ENCODE measurements at places on chromosomes 7 and 10.

DNA sequence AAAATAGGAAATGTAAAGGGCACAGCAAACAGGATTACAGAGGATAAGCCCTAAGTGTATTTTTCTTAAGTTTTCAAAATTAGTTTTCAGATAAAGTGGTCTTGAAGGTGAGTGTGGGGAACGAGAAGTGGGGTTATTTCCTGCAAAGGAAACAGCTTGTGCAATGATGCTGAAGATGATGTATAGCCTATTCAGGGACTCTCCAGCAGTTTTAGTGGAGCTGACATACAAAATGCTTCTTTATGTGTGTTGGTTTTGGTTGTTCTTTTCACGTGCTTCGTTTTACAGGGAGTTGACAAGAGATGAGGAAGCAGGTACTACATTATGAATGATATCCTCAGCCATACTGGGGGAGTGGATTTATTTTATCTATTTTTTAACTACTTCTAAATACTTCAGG lies 20.5 kb downstream of the CASD1 start:
- DNase-seq, result no peak

DNA sequence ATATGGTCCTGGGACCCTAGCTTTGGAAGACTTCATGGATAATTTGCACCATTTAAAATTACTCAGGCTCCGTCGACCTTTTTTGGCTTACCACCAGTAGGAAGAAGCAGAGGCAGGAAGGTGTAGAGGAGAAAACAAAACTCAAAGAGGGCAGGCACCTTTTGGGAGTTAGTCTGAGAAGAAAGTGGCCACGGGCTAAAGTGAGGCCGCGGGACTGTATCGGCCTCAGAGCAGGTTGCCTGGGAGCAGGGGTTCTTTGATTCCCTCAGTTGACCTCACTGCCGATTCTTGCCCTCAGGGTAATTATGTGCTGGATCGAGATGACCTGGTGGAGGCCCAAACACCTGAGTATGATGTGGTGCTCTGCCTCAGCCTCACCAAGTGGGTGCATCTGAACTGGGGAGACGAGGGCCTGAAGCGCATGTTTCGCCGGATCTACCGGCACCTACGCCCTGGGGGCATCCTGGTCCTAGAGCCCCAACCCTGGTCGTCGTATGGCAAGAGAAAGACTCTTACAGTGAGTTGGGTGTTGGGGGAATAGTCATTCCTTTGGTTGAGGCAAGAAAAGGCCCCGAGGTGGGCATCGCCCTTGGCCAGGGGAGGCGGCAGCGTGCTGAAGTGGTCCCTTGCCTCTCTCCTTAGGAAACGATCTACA lies 3.1 kb downstream of the MEPCE start:
- DNase-seq, result no peak

DNA sequence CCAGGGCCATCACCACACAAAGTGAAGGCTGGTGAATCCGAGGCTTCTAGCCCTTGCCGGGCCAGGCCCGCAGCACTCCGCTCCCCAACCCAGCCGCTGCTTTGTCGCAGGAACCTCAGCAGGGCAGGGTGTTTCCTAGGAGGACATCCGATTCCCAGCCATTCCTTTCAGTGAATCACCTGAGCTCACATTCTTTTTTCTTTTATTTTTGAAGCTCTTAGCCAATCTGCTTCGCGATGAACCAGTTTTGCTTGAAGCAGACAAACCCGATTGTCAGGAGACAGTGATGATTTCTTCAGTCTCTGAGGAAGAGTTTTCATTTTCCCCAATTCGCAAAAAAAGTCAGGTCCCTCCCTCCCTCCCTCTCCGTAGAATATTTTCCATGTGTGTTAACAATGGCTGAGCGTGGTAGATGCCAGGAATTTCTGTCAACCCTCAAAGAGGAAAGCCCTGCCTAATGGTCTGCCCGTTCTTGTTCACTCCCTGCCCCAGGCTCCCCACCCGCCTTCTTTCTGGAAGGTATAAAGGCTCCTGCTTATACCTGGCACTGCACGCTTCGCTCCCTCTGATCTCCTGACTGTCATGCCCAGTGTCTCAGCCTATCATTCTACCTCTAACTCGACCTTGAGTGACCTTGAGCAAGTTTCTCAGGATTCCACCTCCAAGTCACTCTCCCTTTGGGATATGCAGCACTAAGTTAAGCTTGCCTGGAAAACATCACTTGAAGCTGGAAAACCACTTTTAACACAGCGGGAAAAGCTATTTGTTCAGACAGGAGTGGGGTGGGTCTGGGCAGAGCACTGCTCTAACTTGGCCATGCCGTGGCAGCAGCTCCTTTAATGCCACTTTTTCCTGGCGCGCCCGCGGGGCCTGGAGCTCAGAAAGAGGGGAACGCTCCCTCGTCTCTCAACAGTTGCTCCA lies 35.1 kb downstream of the EGFR start:
- no peak for DNase-seq

- DNase-seq, result no peak
These were observed 21.6 kb downstream of the RBM28 start for GRCh38 chr7:128322040-128322643.

DNA sequence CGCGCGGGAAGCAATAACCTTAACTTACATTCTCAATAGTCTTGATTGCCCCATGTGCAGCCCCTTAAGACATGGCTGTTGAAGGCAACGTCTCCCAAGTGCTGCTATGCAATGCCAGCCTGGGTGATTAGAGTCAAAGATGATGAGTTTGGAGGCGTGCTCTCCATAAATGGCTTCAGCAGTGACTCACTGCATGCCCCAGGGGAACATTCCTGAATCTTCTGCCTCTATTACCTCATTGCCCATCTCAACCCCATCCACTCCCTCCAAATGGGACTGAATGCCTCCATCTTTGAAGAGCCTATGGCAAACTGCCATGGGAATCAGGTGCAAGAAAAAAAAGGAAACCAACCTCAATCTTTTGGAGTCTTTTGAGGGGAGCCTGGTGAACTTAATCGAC lies 282.8 kb downstream of the SNX10 start:
- no peak for DNase-seq

- DNase-seq, result no peak
These were observed 8.6 kb downstream of the PRKG1 start for GRCh38 chr10:51082857-51083256.

DNA sequence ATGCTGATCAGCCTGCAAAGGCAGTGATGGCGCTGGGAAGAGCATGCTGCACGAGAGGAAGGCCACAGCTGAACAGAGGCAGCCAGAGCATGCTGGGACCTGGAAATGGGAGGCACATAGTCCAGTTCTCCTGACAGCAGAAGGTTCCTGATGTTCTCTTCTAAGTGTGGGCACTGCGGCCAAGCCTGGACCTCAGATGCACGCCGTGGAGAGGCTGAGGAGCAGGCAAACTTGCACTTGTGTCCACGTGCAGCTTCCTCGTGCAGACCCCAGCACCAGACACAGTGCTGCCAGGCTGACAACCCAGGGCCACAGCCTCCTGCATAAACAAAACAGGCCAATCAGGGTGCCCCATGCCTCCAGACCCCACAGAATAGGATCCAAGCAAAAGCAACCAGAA lies 93.5 kb upstream of the LANCL2 start:
- DNase-seq, result no peak

DNA sequence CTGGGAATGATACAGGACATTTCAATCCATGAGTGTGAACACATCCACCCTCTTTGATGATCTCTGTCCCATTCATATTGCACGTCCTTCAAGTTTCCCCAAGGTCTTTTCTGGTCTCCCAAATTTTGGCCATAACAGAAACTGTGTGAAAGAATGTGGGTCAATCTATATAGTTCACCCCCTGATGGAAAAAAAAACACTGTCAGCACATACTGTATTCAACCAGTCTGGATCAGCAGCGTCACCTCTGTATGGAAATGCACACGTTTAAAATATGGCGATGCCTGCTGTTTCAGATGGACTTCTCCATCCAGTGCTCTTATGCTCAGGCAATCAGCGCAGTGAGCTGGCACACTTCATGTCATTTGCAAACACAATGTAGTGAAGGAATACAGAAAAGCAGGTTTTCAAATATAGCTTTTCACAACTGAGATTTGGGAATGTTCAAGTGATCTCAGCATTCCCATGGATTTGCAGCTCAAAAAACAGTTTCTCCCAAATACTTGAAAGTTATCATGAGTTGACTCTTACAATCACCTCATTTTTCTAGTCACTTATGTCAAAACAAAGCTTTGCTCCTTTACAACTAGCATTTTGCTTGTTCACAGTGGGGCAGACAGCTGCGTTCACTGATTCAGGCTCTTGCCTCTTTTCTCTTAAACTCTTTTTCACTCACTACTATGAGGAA lies 61.1 kb downstream of the FAM13C start:
- no peak for DNase-seq

DNA sequence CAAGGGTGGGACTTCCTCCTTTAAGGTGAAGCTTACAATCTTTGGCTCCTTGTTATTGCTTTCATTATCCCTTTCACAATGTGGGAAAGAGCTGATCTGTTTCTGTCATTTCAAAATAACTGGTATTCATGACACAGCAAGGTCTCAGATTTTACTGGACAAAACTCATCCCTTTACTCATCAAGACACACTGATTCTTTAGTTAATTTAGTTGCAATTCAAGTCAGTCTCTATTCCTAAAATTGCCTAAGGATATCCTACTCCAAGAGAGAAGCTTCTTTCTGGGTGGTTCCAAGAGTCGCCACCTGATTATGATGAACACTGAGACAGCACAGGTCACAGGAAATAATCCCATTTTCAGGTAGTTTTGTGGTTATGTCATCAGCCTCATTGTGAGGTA lies 5.8 kb upstream of the PNLIPRP3 start:
- DNase-seq, result no peak

DNA sequence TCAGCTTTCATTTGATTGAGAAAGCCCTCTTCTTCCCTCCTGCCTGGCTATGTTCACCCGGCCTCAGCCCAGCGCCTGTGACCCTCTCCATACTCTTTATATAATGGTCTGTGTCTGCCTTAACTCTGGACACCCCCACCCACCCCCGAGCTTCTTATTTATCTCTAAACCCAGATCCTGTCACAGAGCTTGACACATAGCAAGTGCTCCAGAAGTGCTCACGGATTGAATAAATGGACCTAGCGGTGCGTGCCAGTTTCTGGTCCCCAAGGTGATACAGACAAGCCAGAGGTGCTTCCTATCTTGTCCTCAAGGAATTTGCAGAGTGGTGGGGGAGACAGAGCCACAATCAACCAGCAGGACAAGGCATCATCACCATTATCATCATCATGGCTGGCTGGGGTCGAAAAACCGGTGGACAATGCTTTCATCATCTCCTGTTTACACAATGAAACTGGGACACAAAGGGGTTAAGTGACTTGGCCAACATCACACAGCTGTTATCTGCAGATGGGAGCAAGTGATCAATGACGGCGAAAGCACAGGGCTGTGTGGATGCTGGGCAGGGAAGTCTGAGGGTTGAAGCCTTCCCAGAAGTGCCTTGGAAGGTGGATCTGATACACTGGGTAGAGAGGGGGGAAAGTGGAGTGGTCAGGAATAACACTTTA lies 2.2 kb upstream of the LOXL4 start:
- DNase-seq, result no peak

- DNase-seq, result no peak
These were observed 32.0 kb downstream of the MALSU1 start for GRCh38 chr7:23331132-23331531.

DNA sequence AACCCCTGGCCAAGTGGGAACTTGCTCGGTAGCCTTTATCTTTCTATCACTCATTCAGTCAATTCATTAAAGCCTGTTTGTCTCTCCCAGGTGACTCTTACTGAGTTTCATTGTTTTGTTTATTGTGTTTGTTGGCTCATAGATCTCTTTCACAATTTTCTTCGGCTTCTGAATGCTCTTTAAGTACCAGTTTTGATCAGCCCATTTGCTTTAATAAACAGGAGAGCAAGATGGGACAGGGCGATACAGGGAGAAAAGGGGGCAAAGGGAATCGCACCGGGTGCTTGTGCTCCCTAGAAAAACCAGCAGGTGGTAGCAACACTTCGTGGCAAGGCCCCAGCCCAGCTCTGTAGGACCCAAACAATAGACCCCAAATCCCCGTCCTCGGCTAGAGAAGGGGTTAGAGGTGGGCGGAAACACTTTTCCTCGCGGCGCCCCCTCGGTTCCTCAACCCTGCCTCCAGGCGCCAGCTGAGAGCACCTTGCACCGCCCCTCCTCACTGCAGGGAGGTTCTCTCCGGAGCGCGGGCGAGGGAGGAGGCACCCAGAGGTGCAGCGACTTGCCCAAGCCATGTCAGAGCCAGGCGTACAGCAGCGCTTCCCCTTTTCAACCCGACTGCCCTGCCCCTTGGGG lies 1.0 kb upstream of the EPHB6 start:
- DNase-seq, result no peak

GRCh38 chr7:68914006-68914405 lies 684.3 kb upstream of the AUTS2 start:
- DNase-seq, result no peak

GRCh38 chr10:93280121-93280698 lies 201.9 kb downstream of the MYOF start:
- DNase-seq, result no peak

GRCh38 chr10:70306181-70306705 lies 22.4 kb upstream of the NPFFR1 start:
- no peak for DNase-seq

GRCh38 chr7:417973-418601 lies 101.6 kb downstream of the PDGFA start:
- DNase-seq, result no peak

- DNase-seq, result no peak
These were observed 665.6 kb downstream of the MAGI2 start for GRCh38 chr7:78787854-78788253.

DNA sequence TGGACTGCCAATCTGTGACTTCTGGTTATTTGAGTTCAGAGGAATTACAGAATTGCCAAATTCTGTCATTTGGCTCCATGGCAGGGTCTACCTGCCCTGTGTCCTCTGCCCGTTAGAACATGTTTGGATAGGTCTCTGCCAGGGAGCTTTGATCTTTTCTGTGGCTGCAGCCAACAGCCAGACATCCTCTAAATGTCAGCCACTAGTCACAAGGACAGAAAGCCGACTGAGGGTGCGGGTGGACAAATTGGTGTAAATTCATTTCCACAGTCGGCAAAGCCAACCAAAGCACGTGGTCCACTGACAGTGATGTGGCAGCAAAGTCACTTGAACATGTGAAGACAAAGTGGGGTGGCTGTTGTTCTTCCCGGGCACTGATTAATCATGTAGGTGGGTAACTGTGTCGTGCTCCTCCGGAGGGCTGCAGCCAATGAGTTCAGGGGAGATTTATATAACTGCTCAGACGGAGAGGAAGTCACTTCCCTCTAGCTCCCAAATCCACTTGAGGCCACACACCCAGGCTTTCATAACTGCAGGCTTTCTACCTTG lies 26.7 kb upstream of the CAMK1D start:
- no peak for DNase-seq

GRCh38 chr7:70694434-70694970 lies 437.4 kb upstream of the GALNT17 start:
- no peak for DNase-seq

GRCh38 chr10:63608511-63608910 lies 87.3 kb downstream of the REEP3 start:
- DNase-seq, result no peak

GRCh38 chr7:131556053-131556908 lies at the start of gene PODXL:
PODXL (minus strand) TSS chr7:131556628; CDS start chr7:131556359, 269 bp downstream.
- no peak for DNase-seq

DNA sequence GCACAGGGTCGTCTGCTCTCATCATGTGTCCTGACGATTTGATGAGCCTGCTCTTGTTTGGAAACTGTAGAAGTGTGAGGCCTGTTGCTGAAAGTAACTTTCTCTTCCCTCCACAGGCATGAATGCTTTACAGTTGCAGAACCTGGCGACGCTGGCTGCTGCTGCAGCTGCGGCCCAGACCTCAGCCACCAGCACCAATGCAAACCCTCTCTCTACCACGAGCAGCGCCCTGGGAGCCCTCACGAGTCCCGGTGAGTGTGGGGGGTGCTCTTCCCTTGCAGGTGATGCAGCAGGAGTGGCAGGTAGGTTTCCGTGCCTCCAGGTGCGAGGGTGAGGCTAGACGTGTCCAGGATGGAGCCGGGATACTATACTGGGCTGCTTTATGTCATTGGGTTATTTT lies 270.6 kb downstream of the CELF2 start:
- DNase-seq, result no peak

Data from retinal pigment epithelial cell (primary cell).